Activated T-cell treated with anti-CD3 and anti-CD28 coated beads, Interleukin-2, amount 50 U/mL, for 4 hours (primary cell): ENCODE measurements at places on chromosomes 16 and 17. TPM values are rescaled to one million over a fixed set of nuclear protein-coding genes. Genes with fewer than 3 reads are reported as not detected.

Gene ARL5C
- total RNA-seq: not detected

Gene ITGAX
- 0.89 TPM for total RNA-seq

Gene CEP131
- total RNA-seq: 12.8 TPM

Gene HCRT
- not detected for total RNA-seq
